Osteoblast (primary cell): ENCODE measurements at places on chromosomes 12 and 14. TPM values are rescaled to one million over a fixed set of nuclear protein-coding genes. Genes with fewer than 3 reads are reported as not detected.

DNA sequence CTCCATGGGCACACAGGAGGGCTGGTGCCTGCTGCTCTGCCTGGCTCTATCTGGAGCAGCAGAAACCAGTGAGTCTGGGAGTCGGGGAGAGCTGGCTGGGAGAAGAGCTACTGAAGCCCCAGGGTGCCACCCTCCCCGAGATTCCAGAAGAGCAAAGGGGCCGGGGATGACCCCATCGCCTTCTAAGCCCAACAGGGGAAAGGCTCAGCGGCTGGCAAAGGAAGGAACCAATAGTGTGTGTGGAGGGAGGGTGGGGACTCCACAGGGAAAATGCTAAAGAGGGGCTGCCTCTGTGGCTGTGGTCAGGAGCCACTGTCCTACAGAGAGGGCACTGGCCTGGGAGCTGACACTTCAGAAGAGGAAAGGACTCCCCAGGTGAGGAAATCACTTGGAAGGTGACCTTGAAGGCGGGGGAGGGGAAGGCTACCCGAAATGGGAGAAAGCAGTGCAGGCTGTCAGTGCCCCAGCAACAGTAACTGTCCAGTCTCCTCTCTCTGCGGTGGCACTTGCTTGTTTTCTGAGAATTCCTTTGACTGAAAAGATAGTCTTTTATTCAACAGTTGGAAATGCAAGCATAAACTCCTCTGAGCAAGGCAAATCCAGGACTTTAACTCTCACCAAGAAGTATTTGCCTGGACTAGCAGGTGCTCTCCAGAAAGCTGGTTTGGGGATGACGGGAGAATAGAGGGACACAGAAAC, 552 bp downstream of the TAPBPL start:
- peak; percentile 83 for DNase-seq

GRCh38 chr12:76548222-76548837, 11.2 kb downstream of the OSBPL8 start:
- no peak for DNase-seq

DNA sequence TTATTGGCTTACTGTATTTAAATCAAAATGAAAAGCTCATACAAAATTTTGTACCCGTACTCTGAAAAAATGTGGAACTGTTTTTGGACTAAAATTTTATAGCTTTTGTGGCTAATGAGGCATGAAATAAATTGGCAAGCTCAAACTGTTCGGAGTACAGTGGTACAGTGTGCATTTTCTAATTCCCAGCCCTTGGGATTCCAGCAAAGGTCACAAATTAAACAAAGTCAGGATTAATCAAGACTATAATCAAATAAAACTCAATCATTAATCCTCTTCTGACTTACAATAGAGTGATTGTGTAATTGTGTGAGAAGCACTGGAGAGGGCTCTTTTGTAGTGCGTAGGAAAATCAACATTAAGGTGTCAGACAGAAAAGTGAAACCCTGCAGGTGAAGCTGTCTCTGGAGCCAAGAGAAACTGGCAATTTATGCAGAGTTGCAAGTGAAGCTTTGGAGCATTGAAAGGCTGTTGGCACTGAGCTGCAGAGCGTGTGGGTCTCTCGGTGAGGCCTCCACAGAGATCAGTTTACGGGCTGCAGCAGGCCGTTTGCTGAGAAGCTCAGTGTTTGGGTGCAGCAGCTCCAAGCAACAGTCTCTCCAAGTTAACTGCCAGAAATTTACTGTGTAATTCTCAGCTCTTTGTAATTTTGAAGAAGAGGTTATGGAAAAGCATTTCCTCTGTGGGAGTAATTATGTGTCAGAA, 275.9 kb downstream of the FBXL14 start:
- DNase-seq = peak; percentile 69

DNA sequence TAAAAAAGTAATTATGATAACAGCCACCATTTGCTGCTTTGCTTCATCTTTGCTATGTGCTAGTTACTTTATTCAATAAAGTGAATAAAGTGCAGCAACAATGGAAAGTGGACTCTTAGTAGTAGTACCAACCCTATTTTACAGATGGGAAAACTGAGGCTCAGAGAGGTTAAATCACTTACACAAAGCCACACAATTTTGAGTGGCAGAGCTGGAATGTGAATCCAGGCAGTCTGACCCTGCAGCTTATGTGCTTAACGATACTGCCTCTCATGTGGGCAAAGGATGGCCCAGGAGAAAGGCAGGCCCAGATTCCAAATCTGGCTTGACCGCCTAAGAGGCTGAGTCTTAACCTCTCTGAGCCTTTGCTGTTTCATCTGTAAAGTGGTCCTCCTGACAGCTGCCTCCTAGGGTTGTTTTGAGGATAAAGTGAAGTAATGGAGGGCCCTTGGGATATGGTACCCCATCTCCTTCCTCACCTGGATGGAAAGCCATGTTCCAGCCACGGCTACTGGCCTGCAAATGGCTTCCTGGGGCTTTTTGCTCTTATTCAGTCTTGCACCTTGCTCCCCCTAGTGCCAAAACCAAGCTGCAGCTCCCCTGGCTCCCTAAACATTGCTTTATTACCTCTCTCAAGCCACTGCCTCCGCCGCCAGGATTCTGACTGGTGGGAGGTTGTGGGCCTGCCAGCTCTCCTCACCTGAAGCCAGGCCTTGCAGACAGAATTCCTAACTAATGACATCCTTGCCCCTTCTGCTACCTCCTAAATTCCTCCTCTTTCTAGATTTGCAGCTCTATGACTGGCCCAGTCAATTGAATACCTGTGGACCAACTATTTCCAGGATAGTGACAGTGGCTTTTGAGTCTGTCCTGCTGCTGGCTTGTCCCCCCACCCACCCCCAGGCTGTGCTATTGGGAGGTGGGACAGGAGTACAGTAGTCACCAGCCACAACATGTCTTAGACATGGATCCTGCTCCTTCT, 283.3 kb upstream of the PWP1 start:
- DNase-seq = no peak

The SLCO1B1 gene
- total RNA-seq = not detected in 2 replicates

The RASSF8 gene
- total RNA-seq = 84.3 and 97.4 TPM in 2 replicates

GRCh38 chr12:109782326-109782703, 50.9 kb downstream of the TRPV4 start:
- DNase-seq = peak; percentile 70

DNA sequence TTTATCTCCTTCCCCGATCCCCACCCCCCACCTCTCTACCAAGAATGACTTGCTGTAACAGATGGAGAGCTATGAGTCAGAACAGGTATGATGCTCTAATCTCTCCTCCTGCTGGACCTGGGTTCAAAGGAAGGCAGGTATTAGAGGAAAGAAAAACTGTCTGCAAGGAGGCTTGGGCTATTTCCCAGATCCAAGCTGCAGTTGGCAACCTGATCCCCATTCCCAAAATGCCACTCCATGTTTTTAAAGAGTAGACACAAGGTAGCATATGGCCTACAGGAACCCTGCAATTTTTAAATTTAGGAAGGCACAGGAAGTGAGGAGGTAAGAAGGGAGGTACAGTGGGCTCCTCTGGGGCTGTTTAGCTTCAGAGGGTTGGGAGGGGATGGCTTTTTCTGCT, 33.0 kb downstream of the SRRM4 start:
- DNase-seq = no peak

The TSPAN9 gene
- total RNA-seq = 12.1 and 13.0 TPM in 2 replicates

The CLEC12A gene
- 0.29 and 0.72 TPM in 2 replicates for total RNA-seq

The PLCZ1 gene
- not detected in 2 replicates for total RNA-seq

The IAPP gene
- not detected in 2 replicates for total RNA-seq

DNA sequence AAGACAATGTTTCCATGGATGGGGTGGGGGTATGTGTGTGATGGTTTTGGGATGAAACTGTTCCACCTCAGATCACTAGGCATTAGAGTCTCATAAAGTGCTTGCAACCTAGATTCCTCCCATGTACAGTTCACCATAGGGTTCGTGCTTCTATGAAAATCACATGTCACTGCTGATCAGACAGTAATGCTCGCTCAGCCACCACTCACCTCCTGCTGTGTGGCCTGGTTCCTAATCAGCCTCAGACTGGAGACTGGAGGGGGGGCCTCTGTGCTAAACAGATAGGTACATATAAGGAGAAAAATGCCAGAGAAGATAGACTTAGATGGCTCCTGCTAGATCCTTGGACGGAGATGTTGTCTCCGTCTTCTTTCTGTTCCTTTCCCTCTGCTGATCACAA, 1296.9 kb upstream of the SEL1L start:
- DNase-seq = no peak

- no peak for DNase-seq
Measured at GRCh38 chr12:72509891-72510290, 237.7 kb downstream of the TRHDE start.

GRCh38 chr12:79933532-79934264, 1.2 kb downstream of the PPP1R12A start:
- no peak for DNase-seq

DNA sequence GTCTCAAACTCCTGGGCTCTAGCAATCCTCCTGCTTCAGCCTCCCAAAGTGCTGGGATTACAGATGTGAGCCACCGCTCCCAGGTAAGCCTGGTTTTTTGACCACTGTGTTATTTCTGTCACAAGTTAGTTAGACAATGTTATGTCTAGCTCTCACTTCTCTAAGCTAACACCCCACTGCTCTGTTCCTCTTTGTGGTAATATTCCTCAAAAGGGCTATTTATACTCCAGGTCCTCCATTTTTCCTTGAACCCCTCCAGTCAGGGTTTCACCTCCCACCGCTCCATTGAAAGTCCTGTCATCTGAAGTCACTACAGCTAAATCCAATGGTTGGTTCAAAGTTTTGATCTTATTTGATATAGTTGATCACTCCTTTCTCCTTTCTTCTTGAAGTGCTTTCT, 5.1 kb downstream of the IRAK3 start:
- no peak for DNase-seq

The LAG3 gene
- not detected in 2 replicates for total RNA-seq
